LHCN-M2 (cell line): ENCODE measurements at places on chromosomes 12 and 14. TPM values are rescaled to one million over a fixed set of nuclear protein-coding genes. Genes with fewer than 3 reads are reported as not detected.

The ATXN2 gene
- 15.5 and 21.5 TPM in 2 replicates for total RNA-seq

The IFI27 gene
- 0.51 and 1.5 TPM in 2 replicates for total RNA-seq

The CLEC4E gene
- total RNA-seq = not detected in 2 replicates

The IL31 gene
- total RNA-seq = not detected in 2 replicates

The GPR68 gene
- 6.5 and 8.6 TPM in 2 replicates for total RNA-seq

The GAS2L3 gene
- total RNA-seq = 40.8 and 41.4 TPM in 2 replicates

The ANKLE2 gene
- total RNA-seq = 87.2 and 92.0 TPM in 2 replicates

The CISTR gene
- not detected in 2 replicates for total RNA-seq

The IAPP gene
- not detected in 2 replicates for total RNA-seq

The SDSL gene
- 6.5 and 8.3 TPM in 2 replicates for total RNA-seq

The LUM gene
- 14.9 and 19.1 TPM in 2 replicates for total RNA-seq

The SLC6A12 gene
- total RNA-seq = not detected in 2 replicates

The METTL1 gene
- 13.5 and 15.1 TPM in 2 replicates for total RNA-seq

The LRP6 gene
- total RNA-seq = 8.0 and 10.3 TPM in 2 replicates

The CKAP4 gene
- total RNA-seq = 177 and 193 TPM in 2 replicates

The KRT76 gene
- not detected in 2 replicates for total RNA-seq

The ACSM4 gene
- not detected in 2 replicates for total RNA-seq

The COX8C gene
- total RNA-seq = not detected in 2 replicates

The GARIN6 gene
- not detected in 2 replicates for total RNA-seq
